Anterior cingulate cortex (tissue), 58 donors: ENCODE measurements at places on chromosomes 4 and X.

DNA sequence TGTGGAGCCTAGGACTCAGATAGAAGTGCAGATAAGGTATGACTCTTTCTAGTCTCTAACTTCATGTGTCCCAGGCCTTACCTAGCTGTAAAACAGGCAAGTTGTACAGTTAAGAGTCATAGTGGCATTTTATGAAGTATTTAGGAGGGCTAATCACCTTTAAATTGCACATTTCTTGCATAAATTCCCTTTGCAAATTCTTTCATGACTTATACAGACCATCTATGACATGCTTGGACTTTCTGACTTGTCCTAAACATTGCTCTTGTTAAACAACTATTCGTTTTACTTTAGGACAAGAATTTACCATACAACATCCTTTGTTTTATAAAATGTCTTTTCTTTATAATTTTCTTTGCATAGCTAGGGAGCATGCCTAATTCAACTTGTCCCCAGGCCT lies 7.8 kb upstream of the RRAGB start:
- no peak for DNase-seq

DNA sequence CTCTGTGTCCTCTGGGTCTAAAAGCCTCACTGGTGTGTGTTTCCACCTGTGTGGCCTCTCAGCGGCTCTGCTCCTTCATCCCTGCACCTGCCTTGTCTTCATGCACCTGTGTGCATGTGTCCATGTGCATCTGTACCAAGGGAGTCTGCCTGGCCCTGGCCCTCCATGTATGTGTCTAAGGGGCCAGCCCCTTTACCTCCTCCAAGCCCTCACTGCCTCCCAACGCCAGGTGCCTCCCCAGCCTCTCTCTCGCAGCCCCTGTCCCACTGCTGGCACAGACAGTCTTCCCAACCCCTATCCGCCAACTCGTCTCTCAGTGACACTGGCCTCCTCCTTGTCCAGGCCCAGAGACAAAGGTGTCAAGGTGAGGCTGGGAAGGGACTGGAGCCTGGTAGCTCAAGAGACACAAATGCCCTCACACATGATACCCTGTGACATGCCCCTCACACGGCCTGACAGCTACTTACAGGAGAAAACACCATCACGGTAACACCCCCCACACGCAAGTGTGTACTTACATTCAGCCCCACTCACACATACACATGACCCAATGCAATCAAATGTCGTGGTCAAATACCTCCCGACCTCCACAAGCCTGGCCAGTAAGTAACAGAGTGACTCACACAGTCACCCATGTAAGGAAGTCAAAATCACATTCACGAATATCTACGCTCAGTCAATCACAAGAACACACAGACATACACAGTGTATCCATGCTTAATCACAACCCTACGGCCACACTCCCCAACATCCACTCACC lies 11.4 kb downstream of the L1CAM start:
- no peak for DNase-seq

- no peak for DNase-seq
Measured at GRCh38 chr4:13527981-13528820, 16.1 kb downstream of the NKX3-2 start.

DNA sequence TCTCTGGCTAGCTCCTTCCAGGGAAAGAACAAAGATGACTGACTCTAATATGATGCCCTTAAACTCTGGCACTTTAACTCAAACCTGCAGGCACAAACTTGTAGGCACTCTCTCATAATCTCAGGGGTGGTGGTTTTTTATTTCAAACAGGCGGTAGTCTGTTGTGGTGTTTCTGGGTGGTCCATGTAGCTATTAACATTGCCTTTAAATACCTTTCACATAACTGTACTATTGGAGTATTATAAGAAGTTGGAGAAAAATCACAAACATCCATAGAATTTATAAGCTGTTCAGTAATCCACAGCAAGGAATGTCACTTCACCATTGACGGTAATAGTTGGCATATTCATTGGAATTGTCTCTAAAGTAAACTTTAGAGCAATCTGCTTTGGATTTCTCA lies 204.2 kb upstream of the PDE5A start:
- DNase-seq, result no peak

- DNase-seq, result no peak
Measured at GRCh38 chr4:22268350-22269025, 247.4 kb downstream of the ADGRA3 start.

DNA sequence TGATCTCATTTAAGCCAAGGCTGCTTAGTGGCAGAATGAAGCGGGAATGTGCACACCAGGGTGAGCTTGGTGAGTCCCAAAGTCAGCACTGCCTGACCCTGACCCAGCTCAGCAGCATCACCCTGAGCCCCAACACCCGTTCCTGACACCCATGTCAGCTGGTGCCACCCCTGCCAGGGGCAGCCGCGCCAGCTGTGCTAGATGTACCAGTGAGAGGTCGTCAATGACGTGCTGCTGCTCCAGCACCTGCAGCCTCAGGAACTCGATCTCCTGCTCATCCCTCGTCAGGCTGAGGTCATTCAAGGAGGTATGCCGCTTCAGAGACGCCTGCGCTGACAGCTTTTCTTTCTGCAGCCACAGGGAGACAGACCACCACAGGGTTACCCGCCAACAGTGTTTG lies 61.7 kb upstream of the C4orf50 start:
- DNase-seq, result no peak

- DNase-seq, result no peak
Measured at GRCh38 chr4:89820010-89820409, 17.0 kb downstream of the SNCA start.

- no peak for DNase-seq
Measured at GRCh38 chrX:22800360-22800759, 199.4 kb upstream of the DDX53 start.

DNA sequence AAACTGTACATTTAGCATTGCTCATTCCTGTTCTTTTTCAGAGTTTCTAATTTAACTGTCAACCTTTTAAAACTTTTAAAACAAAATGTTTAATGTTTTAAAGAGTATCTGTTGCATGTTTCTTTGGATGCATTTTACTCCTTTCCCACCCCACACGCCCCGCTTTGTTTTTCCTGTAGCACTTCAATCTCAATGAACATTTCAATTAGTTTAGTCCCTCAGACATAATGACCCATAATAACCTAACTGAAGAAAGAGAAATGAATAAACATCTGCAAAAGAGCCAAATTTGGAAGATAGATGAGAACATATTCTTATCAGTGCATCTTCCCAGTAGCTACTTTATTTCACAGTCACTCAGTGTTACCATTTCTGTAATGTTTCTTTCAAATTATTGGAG lies 7.5 kb downstream of the PCDH10 start:
- no peak for DNase-seq

DNA sequence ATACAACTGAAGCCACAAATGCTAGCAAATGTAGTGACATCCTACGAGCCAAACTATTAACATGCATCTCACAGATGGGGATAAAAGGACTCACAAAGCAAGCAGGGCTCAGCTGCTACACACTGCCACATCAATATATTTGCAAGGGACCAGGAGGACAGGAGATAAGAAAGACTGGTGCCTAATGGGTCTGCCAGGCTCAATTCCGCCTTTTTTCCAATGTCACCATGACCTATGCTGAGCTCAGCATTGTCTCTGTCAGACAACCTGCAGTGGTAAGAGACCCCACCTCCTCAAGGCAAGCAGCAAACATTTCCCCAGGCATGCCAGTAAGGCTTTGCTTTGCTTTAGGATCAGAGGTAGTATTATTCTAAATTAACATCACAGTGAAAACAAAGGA lies 435 bp downstream of the DCX start:
- no peak for DNase-seq

GRCh38 chr4:85928775-85929591 lies 430.9 kb downstream of the MAPK10 start:
- DNase-seq, result no peak

DNA sequence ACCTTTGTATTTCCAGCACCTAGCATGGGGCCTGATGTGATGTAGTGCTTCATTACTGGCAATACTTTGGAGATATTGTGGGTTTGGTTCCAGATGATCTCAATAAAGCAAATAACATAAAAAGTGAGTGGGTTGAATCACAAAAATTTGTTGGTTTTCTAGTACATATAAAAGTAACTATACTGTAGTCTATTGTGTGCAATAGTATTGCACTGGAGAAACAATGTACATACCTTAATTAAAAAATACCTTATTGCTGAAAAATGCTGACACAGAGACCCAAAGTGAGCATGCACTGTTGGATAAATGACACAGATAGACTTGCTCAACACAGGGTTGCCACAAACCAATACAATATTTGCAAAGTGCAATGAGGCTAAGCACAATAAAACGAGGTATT lies 17.7 kb upstream of the MGST2 start:
- no peak for DNase-seq

DNA sequence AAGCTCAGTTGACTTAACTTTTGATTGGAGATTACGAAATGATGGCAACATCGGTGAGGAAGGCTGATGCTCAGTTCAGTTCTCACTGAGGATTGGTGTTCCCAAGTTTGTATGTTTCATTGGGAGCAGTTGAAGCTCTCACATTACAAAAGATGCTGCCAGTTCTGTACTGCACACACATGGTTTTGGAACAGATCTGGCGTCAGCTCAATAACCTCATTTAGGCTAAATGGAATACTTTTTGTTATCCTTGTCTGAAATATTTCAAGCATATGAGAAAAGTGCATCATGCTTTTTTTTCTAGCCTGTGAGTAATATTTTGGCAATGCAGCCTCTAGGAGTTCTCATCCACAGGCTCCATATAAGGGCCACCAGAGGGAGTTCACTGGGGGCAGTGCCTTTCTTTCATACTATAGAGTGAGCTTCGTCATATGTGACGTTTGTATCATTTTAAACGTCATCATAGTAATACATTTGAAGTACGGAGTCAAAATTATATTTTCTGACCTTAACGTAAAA lies 4.1 kb downstream of the ENPEP start:
- DNase-seq, result no peak

- DNase-seq, result no peak
Measured at GRCh38 chr4:88756149-88756548, 58.5 kb upstream of the NAP1L5 start.

DNA sequence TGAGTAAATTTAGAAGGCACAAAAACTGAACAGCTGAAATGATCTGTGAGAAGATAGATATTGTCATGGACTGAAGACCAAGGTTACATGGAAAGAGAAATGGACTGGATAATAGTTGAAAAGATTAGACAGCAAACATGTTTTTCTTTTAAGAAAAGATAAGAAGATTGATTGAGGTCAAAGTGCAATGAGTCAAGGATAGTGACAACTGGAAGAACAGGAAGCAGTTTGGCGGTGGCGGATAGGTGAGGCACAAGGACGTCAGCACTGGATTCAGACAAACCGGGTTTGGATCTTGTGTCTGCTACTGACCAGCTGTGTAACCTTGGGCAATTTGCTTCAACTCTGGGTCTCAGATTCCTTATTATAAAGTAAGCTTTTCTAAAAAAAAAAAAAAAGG lies 2.0 kb upstream of the HPGD start:
- no peak for DNase-seq

DNA sequence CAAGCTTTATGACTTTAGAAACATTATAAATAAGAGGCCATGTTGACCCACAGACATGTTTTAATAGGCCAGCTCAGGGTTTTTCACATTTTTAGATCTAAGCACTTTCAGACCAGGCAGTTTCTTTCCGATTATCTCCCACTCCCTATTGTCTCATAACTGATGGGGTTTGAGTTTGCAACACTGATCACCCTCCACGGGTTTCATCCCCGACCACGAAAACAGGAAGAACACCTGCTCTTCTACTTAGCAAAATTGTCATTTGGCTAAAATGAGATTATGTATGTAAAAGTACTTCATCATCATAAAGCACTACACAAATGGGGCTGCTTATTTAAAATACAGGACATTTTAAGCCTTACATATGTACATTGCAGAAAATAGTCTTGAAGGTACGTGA lies 407.9 kb downstream of the HNRNPD start:
- DNase-seq, result no peak

DNA sequence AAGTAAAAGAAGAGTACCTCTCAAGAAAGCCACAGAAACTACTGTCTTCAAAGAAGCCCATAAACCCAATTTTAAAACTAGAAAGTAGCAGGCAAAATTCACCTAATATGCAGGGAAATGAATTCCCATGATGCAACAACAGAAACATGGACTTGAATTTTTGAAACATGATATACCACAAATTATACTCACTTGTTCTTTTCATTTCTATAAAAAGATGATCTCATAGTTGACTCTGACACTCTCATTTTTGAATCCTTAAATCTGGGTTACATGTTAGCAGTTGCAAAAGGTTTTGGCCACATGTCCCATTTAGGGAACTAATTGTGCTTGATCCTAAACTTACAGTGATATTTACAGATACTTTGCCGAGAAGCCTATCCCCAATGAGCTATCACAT lies 1130.8 kb downstream of the FAT4 start:
- no peak for DNase-seq

DNA sequence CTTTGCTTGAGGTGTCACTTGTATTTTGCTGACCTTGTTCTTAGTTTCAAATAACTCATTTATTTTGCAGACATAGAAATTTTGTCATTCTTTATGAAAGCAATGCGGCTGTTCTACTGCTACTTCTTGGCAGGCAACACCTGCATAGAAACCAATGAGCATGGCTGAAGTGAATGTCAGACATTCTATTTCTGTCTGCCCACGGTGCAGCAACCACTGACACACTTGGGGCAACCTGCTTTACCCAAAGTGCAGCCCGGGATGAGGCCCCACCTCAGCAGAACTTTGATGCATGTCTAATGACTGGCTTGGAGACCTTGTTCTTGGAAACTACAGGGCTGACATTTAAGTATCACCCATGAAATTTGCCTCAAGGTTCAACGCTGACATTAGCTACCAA lies 93.6 kb downstream of the RBM47 start:
- no peak for DNase-seq

- no peak for DNase-seq
Measured at GRCh38 chr4:171676555-171677215, 136.5 kb upstream of the GALNTL6 start.

GRCh38 chrX:107734646-107735045 lies 40.9 kb downstream of the TSC22D3 start:
- no peak for DNase-seq

DNA sequence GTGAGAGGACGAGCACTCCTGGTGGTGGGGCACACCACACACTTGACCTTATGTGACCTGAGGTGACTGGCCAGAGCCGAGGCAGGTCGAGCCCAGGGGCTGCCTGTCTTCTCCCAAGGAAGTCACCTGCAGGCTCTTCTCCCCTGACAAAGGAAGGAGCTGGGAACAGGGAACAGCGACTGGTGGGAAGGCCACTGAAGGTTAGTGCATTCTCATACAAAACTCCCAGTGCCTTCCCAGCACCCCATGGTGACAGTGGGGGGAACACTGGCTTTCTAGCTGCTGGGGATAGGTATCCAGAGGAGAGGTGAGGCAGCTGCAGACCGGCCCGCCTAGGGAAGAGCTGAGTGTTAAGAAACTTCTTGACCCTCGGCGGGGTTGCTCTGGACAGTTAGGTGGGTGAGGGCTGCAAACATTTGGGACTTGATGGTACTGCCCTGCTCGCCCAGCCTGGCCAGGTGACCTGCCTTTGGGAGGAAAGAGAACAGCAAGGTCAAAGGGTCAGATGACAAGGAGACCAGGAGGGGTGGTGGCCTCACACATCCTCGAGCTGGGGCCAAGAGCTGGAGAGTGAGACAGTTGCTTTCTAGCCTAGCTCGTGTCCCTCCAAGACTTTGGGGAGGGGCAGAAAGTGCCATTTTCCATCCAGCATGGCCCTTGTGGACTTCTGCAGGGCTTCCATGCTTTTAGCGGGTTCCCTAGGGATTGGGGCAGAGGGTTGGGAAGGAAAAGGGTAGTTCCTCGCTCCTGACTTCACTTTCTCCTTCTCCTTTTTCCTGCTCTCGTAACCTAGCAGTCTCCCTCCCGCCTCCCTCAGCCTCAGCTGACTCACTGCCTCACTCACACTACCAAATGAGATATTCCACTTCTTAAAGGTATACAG lies 2.7 kb downstream of the NALF2 start:
- no peak for DNase-seq
